ENCODE measurements at places on chromosomes 7 and 10.

GRCh38 chr7:158315881-158316280, 271.7 kb downstream of the PTPRN2 start:
- DNase-seq, result no peak

DNA sequence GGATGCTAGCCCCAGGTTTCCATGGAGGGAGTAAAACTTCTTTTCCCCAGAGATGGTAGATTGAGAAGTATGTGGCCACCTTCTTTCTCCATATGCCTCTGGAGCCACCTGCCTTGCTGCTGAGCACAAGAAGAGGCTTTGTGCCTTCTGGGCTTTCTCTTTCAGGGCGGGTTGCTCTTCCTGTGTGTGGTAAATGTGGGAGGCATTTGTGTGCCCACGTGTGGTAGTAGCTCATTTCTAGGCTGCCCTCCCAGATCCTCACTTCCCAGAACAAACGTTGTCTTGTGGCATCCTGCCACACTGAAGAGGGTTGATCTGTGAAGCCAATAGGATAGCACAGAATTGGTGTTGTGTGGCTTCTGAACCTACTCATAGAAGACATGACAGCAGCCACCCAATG, 342.0 kb upstream of the PODXL start:
- DNase-seq, result no peak

DNA sequence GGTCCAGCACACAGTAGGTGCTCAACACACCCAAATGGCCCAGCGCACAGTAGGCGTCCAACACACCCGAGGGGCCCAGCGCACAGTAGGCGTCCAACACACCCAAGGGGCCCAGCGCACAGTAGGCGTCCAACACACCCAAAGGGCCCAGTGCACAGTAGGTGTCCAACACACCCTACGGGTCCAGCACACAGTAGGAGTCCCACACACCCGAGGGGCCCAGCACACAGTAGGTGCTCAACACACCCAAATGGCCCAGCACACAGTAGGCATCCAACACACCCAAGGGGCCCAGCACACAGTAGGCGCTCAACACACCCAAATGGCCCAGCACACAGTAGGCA, 80.8 kb downstream of the FOXL3 start:
- no peak for DNase-seq

DNA sequence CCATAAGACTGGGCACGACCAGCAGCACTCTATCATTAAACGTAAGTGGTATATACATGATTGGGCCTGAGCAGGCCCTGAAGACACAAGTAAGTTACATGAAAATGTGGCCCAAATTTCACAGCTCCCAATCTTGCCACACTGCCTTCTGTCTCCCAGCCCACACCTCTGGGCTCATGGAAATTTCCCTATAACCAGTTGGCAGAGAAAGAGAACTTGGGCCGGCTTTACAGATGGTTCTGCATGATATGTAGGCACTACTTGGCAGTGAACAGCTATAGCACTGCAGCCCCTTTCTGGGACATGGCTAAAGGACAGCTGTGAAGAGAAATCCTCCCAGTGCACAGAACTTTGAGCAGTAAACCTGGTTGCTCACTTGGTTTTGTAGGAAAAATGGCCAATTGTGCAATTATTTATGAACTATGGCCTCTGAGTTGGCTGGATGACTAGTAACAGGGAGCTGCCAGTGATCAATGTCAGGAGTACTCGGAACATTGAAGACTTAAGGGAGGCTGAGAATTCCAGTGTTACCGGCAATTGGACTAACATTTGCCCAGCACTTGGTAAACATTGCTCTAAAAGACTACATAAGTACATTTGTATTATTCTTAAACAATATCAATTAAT, 1006.6 kb upstream of the LRRN3 start:
- no peak for DNase-seq

GRCh38 chr7:114413761-114414155, 857 bp upstream of the FOXP2 start:
- no peak for DNase-seq

GRCh38 chr7:70573071-70573661, 558.8 kb upstream of the GALNT17 start:
- DNase-seq, result no peak

- no peak for DNase-seq
Measured at GRCh38 chr10:55063811-55064210, 262.8 kb upstream of the PCDH15 start.

- DNase-seq, result no peak
Measured at GRCh38 chr10:48632166-48632565, 27.3 kb upstream of the ARHGAP22 start.

- no peak for DNase-seq
Measured at GRCh38 chr7:137667633-137668387, 179.0 kb downstream of the DGKI start.

GRCh38 chr10:6671976-6672375, 91.9 kb upstream of the PRKCQ start:
- no peak for DNase-seq

GRCh38 chr7:72097226-72097625, 314.9 kb downstream of the CALN1 start:
- DNase-seq, result no peak

DNA sequence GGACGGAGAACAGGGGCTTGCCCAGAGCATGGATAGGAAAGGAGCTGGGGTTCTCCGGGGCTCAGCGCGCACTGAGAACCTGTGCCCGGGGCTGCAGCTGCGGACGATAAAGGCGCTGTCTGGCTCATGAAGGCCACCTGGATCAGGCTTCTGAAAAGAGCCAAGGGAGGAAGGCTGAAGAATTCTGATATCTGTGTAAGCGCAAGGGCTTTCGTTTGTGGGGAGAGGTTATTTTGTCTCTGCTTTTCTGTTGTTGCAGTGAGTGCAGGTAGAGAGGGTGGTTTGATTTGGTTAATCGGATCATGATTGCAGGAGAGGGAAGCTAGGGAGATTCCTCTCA, 250.5 kb downstream of the NSUN6 start:
- DNase-seq, result no peak

DNA sequence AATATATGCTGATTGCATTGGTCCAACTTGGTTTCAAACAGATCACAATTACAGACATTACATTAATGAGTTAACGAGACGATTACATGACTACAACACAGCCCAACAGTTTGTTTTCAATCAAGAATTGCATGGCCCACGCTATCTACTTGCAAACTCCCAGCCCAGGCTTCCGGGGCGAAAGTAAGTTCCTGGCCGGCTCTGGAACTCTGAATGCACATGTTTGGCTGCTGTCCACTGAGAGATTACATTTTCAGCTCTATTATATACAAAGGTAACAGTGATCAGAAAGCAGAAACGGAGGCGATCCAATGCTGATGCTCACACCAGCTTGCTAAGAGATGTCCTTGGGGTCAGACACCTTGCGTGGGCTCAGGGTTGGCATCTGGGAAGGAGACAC, 206.3 kb downstream of the FANK1 start:
- DNase-seq, result no peak

DNA sequence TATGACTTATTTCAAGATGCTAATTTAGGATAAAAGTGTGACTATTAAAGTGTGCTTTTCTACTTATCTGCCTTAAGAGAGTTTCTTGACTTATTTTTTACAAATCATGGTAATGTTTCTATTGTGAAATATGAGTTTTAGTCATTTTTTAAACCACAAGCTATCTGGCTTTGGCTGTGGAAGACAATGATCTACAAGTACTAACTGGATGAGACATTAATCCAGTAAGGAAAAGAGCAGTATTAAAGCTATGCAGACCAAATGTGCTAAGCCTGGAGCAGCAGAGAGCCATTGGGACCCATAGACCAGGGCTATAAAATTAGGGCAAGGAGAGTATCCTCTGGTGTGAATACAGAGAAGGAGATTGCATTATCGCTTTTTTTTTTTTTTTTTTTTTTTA, 92.4 kb downstream of the SEMA3A start:
- DNase-seq, result no peak

DNA sequence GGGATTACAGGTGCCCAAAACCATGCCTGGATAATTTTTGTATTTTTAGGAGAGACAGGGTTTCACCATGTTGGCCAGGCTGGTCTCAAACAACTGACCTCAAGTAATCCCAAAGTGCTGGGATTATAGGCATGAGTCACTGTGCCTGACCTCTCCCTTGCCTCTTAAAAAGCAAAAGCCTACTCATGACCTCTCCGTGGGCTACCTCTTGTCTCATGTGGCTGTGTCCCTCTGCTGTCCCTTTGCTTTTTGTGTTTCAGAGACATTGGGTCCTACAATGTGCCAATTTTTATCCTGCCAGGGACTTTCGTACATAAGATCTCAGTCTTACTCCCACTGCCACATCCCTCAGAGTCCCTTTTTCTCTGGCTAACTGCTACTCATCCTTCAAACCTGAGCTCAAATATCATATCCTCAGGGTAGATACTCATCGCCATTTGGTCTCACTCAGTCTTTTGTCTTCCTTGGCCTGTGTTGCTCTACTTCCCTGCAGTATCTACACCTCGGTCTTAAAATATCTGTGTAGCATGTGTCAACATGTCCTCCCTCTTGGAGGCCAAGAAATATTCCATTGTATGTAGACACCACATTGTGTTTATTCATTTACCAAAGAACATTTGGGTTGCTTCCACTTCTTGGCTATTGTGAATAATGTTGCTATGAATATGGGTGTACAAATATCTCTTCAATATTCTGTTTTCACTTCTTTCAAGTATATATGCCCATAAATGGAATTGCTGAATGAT, 465.0 kb upstream of the KLF6 start:
- no peak for DNase-seq

DNA sequence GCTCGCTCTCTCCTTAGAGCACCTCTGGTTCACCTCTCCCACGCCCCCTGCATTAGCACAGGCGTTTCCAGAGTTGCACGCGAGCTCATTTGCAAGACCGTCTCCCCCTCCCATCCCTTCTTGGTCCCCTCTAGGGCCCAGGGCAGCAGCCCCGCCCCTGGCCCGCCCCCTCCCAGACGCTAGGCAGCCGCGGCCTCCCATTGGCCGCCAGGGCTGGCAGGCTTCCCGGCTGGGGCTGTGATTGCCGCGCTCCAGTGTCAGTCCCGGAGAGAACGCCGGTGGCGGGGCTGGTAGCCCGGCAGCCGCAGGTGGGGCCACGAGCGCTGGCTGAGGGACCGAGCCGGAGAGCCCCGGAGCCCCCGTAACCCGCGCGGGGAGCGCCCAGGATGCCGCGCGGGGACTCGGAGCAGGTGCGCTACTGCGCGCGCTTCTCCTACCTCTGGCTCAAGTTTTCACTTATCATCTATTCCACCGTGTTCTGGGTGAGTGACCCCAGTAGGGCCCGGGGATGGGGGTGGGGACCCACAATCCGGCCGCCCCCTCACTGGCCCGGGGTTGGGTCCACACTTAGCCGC, at the start of gene TSPAN15:
Gene TSPAN15 (plus strand): TSS at position 257 of the 575 bp plus-strand sequence. CDS start 130 bp downstream, at position 387.
- peak; percentile 65 for DNase-seq

- DNase-seq, result no peak
Measured at GRCh38 chr10:28378986-28379585, 76.2 kb upstream of the MPP7 start.

GRCh38 chr7:135390829-135391228, 119.1 kb downstream of the CNOT4 start:
- no peak for DNase-seq

GRCh38 chr10:14491811-14492210, 161.1 kb upstream of the FRMD4A start:
- DNase-seq, result no peak

GRCh38 chr10:100829933-100830727, 82.6 kb upstream of the SLF2 start:
- no peak for DNase-seq

GRCh38 chr7:50696810-50697582, 85.7 kb downstream of the GRB10 start:
- DNase-seq, result no peak

GRCh38 chr7:81045491-81046030, 126.7 kb upstream of the SEMA3C start:
- DNase-seq, result no peak

DNA sequence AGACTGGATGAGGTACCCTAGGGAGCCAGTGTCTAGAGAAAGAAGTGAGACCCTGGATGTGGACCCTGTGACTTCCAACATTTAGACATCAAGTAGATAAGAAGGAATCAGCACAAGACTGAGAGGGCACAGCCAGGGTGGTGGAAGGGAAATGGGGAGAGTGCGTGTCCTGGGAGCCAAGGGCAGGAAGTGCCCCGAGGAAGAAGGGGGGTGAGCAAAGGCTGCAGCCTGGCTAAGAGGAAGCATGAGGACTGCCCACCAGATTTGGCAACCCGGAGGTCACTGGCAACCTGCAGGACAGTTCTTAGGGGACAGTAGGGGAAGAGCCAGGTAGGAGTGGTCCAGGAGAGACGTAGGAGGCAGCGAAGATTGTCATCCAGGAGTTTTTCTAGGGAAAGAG, 14.8 kb downstream of the COL13A1 start:
- no peak for DNase-seq

DNA sequence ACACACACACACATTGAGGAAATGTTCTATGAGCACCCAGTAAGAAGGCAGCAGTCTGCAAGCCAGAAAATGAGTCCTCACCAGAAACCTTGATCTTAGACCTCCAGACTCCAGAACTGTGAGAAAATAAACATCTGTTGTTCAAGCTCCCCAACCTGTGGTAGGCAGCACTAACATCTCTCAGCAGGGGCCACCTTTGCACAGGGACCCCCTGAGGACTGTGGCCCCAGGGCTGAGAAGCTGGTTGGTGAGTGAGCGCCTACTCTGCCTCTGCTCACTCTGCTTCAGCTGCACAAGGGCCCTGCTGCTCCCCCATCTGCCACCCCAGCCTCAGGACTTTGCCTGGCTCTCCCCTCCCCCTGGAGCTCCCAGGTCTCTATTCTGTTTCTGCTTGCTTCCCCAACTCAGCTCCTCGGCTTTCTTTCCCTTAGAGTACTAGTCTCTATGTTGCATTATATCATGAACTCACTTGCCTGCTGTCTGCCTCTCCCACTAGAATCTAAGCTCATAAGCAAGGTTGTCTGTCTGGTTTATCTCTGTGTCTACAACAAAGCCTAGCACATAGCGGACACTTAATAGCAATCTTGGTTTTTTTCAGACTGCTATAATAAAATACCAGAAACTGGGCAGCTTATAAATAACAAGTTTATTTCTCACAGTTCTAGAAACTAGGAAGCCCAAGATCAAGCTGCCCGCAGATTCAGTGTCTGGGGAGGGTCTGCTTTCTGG, 40.4 kb upstream of the PRLHR start:
- no peak for DNase-seq

- DNase-seq, result no peak
Measured at GRCh38 chr10:97861097-97861750, 11.6 kb downstream of the GOLGA7B start.

DNA sequence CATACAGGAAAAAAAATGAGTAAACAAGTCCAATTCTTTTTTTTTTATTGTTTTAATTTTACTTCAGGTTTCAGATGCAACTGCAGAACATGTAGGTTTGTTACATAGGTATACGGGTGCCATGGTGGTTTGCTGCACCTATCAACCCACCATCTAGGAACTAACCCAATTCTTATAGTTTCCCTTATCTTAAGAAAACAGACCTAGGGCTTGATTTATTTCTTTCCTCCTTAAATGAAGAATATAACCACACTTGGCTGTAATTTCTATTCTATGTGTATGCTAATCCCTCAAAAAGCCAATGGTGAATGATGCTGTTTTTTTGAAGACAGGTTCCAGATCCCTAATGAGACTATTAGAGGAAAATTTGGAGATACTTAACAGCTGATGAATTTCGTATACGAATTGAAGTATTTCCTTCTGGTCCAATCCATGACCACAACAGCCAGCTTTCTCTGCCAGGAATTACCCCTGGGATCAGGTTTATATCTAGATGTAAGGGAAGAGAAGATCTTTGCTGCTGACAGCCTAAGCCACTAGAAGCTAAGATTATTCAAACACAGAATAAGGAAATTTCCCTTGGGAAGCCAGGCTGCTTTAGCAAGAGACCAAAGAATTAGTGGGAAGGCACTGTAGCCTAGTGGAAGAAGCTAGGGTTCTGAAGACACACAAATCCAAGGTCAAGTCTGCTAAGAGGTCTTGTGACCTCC, 115.8 kb downstream of the INHBA start:
- DNase-seq, result no peak

Data from bone marrow (tissue), 2 donors.